Gastroesophageal sphincter (tissue), 4 donors: ENCODE measurements at places on chromosomes 16 and 17.
A peak's percentile ranks its signal among the peaks of the same experiment; 100 is the strongest.

- ATAC-seq = no peak
Observed at GRCh38 chr17:67026341-67026740, 18.0 kb upstream of the CACNG1 start.

- ATAC-seq = no peak
Observed at GRCh38 chr17:21200590-21201297, 13.2 kb downstream of the TMEM11 start.

DNA sequence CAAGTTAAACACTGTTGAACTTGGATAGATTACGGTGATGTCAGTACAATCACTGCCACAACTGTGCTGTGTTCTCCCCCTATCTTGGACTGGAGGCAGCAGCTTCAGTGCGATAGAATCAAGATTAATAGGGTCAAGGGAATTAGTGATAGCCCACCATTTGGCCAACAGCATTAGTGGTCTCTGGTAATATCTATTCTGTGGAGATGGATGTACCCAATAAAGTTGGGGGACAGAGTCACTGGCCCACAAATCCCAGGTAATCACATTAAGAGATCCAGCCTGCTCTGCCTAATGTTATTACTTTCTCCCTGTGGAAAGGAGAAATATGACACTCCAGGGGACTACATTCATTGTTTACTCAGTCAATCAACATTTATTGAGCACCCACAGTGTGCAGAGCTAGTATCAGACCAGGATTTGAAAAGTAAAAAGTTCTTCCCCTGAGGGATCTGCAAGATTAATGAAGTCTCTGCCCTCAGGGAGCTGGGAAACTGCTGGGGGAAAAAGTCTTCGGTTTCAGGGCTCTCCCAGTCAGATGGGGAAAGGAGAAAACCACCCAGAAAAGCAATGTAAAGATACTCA, 23.6 kb upstream of the ATP5MC1 start:
- no peak for ATAC-seq

GRCh38 chr16:23435500-23435899, 17.5 kb downstream of the COG7 start:
- peak; percentile 74 for ATAC-seq

DNA sequence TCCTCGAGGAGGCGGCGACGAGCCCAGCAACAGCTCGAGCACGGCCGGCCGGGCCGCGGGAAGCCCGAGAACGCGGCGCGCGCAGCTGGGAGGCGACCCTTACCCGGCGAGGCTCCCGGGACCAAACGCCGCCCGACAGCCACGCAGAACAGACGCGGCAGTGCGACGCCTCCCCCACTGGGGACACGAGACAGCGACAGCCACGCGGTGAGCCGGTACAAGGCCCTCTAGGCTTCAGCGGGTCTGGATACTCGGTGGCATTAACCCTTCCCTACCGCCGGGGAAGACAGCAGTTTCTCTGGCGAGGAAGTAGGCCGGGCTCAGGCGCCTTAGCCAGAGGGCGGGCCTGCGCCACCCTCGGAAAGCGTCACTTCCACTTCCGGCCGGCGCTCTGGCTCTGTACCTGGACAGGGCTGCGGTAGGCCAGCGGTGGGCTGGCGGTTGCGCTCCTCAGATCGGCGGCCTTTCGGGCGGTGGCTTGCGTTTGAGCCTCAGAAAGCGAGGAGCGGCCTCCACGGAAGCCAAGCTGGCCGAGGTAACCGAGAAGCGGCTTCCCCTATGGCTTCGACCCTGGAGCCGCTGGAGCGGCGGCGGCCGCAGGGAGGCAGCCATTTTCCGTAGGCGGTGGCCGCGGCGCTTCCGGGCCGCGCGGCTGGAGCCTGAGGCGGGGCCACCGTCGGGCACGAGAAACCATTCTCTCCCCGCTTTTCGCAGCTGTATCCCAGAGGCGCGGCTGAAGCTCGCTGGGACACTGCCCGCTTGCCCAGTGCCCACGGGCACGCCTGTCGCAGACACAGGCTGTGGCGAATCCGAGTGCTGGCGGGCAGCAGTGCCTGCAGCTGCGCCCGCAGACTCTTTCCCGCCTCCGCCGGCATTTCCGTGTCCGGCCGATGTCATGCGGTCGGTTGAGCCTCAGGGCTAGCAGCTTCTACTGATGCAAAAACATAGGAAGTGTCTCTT, at the start of the genes TIGD7 and ZNF75A:
Gene TIGD7 (minus strand): TSS at position 322 of the 960 bp plus-strand sequence. CDS start 4,816 bp downstream, outside the sequence.
Gene ZNF75A (plus strand): TSS at position 389 of the 960 bp plus-strand sequence. CDS start 2,932 bp downstream, outside the sequence.
- peak; percentile 99 for ATAC-seq

GRCh38 chr16:75965504-75966374, 239.4 kb upstream of the CPHXL start:
- no peak for ATAC-seq

DNA sequence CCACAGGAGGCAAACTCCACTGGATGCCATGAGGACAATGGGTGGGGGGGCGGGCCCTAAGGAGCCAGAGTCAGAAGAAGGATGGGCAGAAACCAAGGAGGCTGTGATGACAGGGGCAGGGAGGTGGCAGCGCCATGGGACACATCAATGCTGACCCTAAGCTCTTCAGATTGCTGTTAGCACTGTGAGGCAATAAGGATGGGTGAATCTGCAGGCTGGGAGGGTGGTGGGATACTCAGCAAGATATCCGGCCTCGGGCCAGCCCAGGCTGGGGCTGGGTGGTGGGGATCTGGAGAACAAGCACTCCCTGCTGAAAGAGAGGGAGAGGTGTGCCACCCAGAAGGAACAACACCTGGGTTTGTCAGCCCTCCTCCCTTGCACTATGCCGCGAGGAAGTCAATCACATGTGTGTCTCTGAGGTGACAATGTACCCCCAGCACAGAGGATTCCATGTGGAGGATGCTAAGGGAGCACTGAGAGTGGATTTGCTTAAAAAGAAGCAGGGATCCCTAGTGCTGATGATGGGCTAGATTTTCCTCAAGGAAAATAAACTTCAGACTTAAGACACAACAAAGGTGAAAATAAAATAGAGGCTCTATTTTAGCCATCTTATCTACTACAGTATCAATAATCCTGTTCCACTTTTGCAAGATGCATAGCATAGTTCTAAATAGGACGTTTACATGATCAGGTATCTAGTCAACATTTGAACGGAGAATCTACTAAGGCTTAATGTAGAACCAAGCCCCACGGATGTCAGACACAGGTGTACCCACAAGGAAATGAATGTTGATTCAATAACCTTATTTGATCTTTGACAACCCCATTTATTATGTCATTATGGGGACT, 22.6 kb downstream of the SMPD3 start:
- ATAC-seq = no peak

- ATAC-seq = no peak
Observed at GRCh38 chr16:30700491-30700890, 1.5 kb downstream of the SRCAP start.

- no peak for ATAC-seq
Observed at GRCh38 chr16:17177242-17177958, 293.4 kb downstream of the XYLT1 start.

DNA sequence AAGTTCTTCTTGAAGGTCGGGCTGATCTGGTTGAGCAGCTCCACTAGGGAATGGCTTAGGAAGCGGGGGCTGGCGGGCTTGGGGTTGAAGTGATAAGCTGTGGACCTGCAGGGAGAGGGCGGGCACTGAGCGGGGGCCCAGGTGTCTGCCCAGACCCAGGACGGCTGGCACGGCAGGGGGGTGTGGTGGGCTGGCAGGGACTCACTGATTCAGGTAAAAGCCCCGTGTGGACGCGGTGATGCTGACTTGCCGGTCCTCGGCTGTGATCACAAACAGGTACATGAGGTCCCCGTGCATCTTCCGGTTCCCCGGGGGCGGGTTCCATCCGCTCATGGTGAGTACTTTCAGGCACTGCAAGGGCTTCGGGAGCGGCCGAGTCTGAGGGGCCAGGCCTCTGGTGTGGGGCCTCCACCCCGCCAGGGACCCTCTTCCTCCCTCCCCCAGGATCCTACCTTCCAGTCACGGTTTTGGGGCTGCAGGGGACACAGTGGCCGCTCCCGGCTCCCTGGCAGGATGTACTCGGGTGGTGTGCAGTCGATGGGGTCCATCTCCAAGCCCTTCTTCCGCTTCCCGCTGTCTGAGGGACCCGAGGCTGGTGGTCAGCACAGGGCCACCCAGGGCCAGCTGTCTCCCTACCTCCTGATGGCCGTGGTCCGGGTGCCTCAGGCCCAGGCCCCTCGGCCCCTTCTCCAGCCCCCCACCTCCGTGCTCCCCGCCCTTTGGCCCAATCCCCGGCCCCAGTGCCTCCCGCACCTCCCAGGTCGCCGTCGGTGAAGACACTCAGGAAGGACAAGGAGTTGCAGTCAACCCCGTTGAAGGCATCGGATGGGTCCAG, 10.2 kb downstream of the CLUH start:
- no peak for ATAC-seq

- no peak for ATAC-seq
Observed at GRCh38 chr17:79593205-79593604, 17.6 kb downstream of the RBFOX3 start.

- no peak for ATAC-seq
Observed at GRCh38 chr17:17508019-17508535, 11.9 kb upstream of the RASD1 start.

DNA sequence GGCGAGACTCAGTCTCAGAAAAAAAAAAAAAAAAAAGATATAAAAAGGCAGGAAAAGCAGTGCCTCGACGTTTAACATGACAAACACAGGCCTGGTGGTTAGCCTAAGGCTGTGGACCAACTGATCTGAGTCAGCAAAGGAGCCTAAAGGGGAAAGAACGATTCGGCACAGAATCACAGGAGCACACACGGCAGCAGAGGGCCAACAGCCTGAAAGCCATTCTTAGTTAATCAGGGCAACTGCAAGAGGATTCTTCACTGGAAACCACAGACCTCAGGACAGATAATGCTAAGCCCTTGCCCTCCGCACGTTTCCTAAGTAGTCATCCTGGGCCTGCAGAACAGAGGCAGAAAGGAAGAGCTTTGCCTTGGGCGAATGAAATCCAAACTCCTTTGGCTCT, 14.7 kb downstream of the TMEM11 start:
- ATAC-seq = no peak

DNA sequence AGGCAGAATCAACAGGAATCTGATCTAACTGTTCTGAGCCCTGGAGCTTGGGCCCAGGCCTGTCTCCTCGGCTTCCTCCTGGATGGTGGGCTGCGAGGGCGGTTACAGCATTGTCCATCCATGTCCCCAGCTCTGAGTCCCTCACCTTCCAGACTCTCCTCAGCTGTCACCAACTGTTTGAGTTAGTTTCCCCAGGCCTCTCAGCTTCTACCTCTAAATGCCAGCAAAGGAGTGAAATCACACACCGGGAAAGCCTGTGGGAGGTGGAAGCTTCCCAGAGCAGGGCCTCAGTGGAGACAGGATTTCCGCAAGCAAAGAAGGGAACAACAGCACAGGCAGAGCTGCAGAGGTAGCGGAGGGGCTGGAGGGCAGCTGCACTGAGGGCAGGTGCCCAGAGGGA, 9.4 kb upstream of the PRPSAP2 start:
- no peak for ATAC-seq

DNA sequence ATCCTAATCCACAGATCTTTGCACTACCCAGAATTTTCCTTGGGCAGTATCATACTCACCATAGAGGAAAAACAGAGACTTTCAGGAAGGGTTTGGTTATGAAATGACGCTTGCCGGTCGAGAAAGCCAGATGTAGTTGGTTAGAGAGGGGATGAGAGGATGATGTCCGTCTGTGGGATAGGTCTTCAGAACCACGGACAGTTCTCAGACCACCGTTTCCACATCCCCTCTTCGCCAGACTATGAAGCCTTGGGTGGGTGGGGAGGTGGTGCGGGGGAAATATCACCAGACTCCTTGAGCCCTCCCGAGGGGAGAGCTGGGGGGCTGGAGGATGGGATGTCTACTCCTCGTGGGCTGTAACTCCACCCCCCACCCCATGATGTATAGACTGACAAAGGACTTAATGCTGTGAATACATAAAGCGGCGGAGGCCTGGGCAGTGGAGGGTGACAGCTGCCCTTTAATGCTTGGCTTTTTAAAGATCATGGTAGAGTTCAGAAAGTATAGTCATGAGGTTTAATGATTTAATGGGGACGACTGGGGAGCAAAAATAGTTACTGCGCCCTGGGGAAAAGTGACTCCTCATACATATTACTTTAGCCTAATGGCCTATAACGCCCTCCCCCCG, 96.6 kb downstream of the MRM1 start:
- ATAC-seq = no peak
